ENCODE measurements at places on chromosomes 11 and 22.

DNA sequence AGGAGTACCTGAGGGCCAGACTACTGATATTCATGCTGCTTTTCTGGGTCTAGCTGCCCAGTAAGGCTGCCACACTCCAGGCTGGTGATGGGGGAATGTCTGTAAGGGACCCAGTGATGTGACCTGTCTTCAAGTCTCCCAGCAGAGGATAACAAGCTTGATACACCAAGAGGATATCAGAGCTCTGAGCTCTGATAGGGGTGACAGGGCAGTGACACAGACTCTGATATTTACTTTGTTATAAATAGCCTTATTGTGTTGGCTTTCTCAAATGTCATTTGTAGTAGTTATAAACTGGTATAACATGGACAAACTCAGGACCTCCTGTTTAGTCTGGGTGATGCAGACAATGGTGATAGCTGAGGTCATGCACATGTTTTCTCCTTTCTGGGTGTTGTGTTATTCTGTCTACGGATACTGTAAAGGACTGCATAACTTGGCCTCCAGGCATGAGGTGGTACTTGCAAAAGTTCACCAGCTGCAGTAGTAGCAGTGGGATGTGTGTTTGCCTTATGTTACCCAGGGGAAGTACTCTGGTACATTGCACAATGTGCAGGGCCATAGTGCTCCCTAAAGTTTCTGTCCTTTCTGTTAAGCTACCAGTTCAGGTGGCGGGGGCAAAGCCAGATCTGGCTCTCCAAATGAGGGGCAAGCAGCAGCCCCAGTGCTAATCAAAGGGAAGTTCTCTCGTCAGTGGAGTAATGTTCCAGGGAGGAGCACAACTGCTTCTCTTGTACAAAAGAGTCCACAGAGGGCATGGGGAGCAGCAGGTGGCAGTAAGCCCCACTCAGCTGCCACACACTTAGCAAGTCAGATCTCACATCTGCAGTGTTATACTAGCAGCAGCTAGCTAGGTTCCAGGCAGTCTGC lies 812.2 kb downstream of the JRKL start:
- no peak overlapping the region for H3K27ac ChIP-seq
- no peak overlapping the region for H3K4me3 ChIP-seq
- no peak for DNase-seq
- H3K36me3 ChIP-seq = no peaks in the 10 kb centered on the region

DNA sequence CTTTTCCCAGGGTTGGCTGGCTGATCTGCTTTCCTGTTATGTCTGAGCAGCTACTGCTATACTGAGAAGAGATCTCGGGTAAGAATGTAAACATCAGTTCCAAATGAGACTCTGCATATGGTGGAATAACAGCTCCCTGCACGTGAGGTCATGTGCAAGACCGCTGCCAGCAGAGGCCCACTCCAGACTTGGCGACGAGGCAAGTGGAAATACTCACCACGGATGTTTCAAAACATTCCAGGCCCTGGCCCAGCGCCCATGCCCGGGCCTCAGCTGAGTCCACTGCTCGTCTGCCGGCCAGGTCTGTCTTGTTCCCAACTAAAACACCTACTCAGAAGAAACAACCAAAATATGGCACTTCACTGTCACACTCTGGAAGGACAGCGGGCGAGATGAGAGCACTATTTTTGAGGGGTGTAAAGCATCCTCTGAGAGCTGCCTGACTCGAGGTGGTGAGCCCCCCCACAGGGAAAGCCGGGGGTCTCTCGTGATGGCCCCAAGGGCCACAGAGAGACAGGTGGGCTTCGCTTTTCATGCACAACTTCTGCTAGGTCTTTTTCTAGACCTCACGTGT lies 13.1 kb downstream of the IFT27 start:
- DNase-seq = no peak
- H3K27ac ChIP-seq = no peak overlapping the region
- no peaks in the 10 kb centered on the region for H3K4me1 ChIP-seq
- no peaks in the 10 kb centered on the region for H3K36me3 ChIP-seq
- no peak overlapping the region for H3K4me3 ChIP-seq

DNA sequence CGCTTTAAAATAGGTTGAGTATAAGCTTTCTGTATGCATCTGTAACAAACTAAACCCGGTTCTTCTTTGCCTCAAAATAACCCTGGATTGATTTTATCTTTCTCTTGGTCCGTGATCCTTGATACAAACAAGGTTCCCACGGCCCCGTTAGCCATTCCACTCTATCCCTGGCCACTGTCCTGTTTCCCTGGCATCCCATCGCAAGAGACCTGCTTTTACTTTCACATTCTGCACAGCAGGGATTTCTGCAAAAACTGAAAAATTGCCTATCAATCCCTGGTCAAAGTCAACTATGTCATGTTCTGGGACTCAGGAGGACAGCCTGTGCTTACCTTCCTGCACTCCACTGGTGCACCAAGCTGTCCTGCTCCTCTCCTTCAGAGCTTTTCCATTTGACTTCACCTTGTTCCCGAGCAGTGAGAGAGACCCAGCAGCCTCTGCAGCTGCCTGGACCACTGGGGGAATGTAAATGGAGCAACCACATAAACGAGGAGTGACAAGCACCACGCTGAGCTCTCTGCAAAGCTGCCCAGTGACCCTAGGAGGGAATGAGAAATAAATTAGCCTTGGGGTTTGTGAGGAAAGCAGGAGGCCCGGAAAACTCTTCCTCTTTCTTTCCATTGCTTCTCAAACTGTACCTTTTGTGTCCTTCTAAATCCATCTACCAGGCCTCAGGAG lies 175.9 kb downstream of the NTM start:
- no peaks in the 10 kb centered on the region for H3K4me1 ChIP-seq
- H3K36me3 ChIP-seq = no peaks in the 10 kb centered on the region
- H3K27me3 ChIP-seq = peaks cover 3% of the 10 kb centered on the region
- no peak overlapping the region for H3K4me3 ChIP-seq

DNA sequence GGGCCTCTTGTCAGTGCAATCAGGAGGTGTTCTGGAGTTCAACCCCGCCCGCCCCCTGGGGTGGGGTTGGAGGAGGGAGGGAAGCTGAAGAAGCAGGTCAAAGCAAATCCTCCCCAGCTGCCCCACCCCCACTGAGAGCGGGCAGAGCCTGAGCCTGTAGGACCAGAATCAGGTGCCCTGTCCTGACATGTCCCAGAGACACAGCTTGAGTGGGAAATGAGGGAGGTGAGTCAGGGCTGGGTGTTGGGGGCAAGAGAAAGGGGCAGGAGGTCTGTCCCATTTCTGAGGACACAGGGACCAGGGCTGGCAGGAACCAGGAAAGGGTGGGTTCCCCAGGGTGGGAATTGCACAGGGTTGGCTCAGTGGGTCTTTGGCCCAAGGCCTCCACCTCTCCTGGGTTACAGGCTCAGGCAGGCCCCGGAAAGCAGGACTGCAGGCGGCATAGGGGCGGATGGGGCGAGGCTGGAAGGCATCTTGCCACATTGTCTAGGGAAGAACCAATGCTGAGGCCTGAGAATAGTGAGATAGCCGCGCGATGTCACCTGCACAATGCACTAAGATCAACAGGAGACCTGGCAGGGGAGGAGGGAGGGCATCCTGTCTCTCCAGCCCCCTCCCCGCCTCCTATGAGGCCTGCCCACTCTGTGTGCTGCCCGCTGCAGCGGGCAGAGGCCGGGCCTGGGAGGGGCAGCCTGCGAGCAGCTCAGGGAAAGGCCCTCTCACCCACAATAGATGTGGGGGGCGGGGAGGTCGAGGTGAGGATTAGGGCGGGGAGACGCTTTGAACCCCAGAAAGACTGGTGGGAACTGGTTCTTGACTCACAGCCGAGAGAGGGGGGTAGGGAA lies 32.4 kb downstream of the NECTIN1 start:
- peaks cover 27% of the 10 kb centered on the region for H3K4me1 ChIP-seq
- no peak overlapping the region for H3K4me3 ChIP-seq
- DNase-seq = peak; percentile 73
- H3K27me3 ChIP-seq = no peaks in the 10 kb centered on the region

GRCh38 chr22:23410411-23410810 lies 169.7 kb downstream of the IGLL1 start:
- H3K27ac ChIP-seq = no peak overlapping the region
- no peaks in the 10 kb centered on the region for H3K36me3 ChIP-seq
- DNase-seq = no peak
- no peaks in the 10 kb centered on the region for H3K4me1 ChIP-seq

DNA sequence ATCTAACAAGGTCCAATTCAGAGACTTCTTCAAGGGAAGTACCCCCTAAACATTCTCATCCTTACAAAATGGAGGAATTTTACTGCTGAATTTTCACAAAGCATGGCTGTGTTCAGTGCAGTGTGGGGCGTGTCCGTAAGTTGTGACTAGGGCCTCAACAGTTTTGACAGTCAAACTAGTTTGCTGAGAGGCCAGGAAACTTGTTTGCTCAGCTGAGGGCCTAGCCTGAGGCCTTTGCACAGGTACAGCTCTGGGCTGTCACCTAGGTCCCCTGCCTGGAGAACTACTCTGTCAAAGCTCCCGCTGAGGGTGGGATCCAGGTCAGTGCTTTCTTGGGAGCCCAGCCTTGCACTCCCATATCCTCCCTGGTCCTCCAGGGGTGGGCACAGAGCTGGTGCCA lies 27.9 kb downstream of the TCP11L1 start:
- H3K4me1 ChIP-seq = no peaks in the 10 kb centered on the region
- no peak overlapping the region for H3K27ac ChIP-seq
- H3K4me3 ChIP-seq = no peak overlapping the region
- peak; percentile 18 for DNase-seq
- H3K36me3 ChIP-seq = peaks cover 18% of the 10 kb centered on the region

- peaks cover 30% of the 10 kb centered on the region for H3K36me3 ChIP-seq
- no peak for DNase-seq
- no peaks in the 10 kb centered on the region for H3K4me1 ChIP-seq
- H3K4me3 ChIP-seq = no peak overlapping the region
- no peak overlapping the region for H3K27ac ChIP-seq
These were observed 2.8 kb downstream of the SLC7A4 start for GRCh38 chr22:21029486-21030025.

DNA sequence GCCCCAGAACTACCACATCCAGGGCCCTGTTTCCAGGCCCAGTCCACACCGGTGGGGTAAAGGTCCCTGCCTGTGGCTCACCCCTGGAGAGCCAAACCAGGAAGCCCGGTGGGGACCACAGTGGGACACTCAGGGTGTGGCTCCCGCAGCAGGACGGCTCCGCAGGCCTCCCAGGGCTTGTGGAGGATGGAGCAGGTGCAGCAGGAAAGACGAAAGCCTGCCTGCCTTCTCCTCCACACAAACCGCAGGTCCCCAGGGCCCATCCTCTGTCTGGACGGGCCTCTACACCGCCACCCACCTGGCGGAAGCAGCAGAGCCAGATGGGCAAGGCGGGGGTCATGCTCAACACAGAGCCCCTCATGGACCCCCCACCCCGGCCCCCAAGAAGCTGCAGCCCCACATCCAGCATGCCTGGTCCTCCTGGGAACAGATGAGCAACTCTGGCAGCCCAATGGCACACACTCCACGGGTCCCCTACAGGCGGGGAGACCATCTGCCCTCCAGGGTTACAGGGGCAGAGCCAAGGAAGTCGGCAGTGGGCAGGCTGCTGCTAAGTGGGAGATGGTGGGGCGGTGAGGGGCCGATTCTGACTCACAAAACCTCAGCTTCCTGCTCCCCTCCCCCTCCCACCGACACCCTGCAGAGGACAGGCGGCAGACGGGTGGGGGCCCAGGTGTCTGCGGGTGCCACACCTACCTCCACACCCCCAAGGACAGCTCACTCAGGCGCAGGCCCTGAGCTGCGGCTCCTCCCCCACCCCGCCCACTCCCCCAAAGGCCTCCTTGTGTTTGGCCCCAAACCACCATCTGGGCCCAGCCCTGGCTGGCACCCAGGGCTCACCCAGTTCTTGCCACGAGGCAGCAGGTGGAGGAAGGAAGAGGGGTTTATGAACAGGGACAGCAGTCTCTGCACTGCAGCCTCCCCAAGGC lies 5.2 kb downstream of the SBF1 start:
- H3K36me3 ChIP-seq = peaks cover 13% of the 10 kb centered on the region
- peak; percentile 88 for DNase-seq
- H3K4me3 ChIP-seq = peak overlapping the region; percentile 18
- H3K27ac ChIP-seq = peak overlapping the region; percentile 95
- no peaks in the 10 kb centered on the region for H3K27me3 ChIP-seq

DNA sequence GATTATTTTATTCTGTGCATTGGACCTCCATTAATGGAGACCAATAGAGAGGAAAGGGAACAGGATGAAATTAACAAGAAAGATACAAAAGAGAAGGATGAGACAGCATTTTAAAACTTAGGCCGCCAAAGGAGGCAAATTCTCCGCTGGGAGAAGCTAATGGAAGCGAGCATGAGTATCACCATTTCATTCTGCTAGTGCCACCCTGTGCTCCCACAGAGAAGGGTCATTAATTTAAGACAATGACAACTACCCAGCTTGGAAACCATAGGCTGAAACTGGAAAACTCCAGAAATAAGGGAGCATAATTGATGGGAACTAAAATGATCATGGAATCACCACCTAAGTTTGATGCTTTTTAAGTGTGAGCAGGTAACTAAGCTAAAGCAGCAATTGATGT lies 69.2 kb downstream of the SLC36A4 start:
- no peaks in the 10 kb centered on the region for H3K4me1 ChIP-seq
- H3K4me3 ChIP-seq = no peak overlapping the region

DNA sequence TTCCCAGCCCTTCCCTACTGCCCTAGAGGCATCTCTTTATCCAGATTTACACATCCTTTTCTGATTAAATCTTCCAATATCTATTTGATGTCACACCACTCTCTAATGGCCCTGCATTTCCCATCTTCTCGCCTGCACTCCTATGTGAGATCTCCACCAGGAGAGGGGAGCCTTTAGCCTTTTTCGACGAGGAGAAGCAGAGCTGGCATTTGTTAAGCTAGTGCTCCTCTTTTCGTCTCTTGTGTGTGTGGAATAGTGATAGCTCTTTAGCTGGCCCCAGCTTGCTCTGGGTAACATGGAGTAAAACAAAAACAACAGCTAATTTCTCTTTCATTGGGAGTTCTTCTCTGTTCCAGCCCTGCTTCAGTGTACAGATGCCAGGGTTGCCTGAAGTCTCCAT lies 536.5 kb downstream of the NTM start:
- H3K36me3 ChIP-seq = no peaks in the 10 kb centered on the region
- DNase-seq = no peak
- H3K4me3 ChIP-seq = no peak overlapping the region
- H3K4me1 ChIP-seq = no peaks in the 10 kb centered on the region
- peaks cover 41% of the 10 kb centered on the region for H3K27me3 ChIP-seq

GRCh38 chr11:84430661-84431060 lies 1144.5 kb upstream of the CCDC90B start:
- H3K36me3 ChIP-seq = no peaks in the 10 kb centered on the region
- H3K27me3 ChIP-seq = no peaks in the 10 kb centered on the region
- H3K27ac ChIP-seq = no peak overlapping the region
- no peak overlapping the region for H3K4me3 ChIP-seq
- DNase-seq = no peak

GRCh38 chr11:124493016-124493655 lies 47.6 kb upstream of the OR8B8 start:
- H3K4me1 ChIP-seq = no peaks in the 10 kb centered on the region
- H3K27ac ChIP-seq = no peak overlapping the region
- no peaks in the 10 kb centered on the region for H3K36me3 ChIP-seq
- H3K4me3 ChIP-seq = no peak overlapping the region

DNA sequence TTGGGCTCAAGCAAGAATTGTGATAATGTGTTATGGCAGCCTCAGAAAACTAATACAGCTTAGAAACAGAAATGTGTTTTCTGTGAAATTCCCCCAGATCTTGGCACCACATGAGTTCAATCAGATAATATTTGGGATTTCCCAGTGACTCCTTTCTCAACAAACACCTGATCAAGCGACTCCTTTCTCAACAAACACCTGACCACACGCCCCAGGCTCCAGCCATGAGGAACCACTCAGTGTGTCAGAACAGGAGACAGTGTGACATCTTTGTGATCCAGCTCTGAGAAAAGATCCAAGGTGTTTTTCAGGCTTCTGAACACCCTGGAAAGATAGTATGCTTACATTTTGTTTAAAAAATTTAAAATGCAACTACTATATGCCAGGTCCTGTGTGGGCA lies 1.9 kb upstream of the UVRAG start:
- H3K4me1 ChIP-seq = peaks cover 15% of the 10 kb centered on the region
- no peak for DNase-seq
- no peaks in the 10 kb centered on the region for H3K36me3 ChIP-seq
- no peaks in the 10 kb centered on the region for H3K27me3 ChIP-seq
- no peak overlapping the region for H3K4me3 ChIP-seq
